Activated CD4-positive, alpha-beta T cell treated with anti-CD3 and anti-CD28 coated beads for 24 hours (primary cell): ENCODE measurements at places on chromosomes 2 and 18.

DNA sequence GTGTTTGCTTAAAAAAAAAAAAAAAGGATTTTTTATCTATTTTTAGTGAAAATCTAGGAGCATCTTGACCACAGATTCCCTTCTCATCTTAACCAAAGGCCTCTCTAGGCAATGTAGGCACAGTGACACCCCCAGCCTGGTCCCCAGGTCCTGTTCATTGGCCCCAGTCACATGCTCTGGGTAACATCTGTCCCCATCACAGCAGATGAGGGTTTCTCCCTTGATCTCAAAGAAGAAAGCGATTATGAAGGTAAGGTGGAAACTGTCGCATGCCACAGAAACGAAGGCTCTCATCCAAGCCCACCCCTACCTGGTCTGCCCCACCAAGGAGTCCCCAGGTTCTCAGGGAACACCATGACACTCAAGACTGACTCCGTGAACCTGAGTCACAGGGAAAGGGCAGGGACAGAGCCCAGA, 4.7 kb downstream of the HS6ST1 start:
- no peak for DNase-seq

- no peak for DNase-seq
These were observed 10.0 kb upstream of the LAPTM4A start for GRCh38 chr2:20061476-20061875.

GRCh38 chr18:37242091-37242490, 323.5 kb downstream of the CELF4 start:
- DNase-seq, result no peak

GRCh38 chr2:188132385-188132784, 159.3 kb upstream of the GULP1 start:
- DNase-seq, result no peak

DNA sequence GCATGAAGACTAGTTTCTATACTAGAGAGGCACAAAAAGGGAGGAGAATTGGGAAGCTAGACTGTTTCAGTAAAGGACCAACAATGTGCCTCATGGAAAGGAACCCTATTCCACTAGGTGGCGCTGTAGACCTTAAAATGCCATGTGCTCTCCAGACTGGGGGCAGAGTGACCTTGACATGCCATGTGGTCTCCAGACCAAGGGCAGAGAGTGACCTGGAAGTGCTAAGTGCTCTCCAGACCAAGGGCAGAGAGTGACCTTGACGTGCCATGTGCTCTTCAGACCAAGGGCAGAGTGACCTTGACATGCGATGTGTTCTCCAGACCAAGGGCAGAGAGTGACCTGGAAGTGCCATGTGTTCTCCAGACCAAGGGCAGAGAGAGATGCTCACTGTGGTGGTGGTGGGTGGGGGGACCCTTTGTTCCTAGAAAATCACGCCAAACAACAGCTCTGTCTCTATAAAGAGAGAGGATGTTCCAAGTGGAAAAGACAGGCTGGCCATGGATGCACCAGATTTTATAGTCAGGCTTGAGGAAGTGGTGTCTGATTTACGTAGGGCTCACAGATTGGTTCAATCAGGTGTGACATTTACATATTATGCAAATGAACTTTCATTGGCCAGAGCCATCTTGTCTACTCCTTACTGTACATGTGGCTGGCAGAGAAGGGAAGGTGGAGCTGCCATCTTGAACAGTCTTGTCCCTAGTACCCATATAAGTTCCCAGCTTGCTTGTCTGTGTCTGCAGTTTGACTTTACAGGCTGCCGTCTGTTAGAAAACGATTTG, 344.0 kb upstream of the DDX18 start:
- peak; percentile 1 for DNase-seq

- DNase-seq, result no peak
These were observed 832.8 kb upstream of the ID2 start for GRCh38 chr2:7849027-7849426.

GRCh38 chr18:23668731-23669130, 6.0 kb upstream of the ANKRD29 start:
- no peak for DNase-seq

DNA sequence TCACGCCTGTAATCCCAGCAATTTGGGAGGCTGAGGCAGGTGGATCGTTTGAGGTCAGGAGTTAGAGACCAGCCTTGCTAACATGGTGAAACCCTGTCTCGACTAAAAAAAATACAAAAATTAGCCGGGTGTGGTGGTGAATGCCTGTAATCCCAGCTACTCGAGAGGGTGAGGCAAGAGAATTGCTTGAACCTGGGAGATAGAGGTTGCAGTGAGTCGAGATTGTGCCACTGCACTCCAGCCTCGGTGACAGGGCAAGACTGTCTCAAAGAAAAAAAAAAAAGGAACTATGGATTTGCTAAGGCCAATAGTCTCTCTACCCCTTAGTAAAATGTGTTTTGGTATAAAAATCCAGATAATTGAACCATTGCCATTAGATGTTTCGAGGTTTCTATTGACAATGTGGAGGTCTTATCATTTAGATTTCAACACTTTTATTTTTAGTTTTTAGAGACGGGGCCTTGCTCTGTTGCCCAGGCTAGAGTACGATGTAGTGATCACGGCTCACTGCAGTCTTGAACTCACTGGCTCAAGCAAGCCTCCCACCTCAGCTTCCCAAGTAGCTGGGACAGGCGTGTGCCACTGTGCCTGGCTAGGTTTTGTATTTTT, 1.1 kb upstream of the TXNDC2 start:
- no peak for DNase-seq

- DNase-seq, result no peak
These were observed 1318.5 kb upstream of the CELF4 start for GRCh38 chr18:38884050-38884449.

DNA sequence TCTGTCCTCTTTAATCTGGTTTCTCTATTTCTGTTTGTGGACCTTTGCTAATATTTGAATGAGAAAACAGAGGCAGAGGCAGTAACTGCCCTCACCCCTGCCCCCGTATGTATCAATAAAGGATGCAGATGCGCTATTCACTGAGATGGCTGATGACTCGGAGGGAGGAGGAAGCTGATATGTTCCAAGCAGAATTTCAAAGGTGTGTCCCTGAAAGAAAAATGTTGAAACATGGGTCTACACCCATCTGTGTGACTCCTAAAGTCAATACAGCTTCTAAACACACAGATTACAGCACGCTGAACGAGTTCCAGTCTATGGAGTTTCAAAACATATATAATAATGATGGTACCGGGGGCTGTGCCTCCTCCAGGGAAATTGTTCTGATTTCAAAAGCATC, 38.8 kb downstream of the EPHA4 start:
- DNase-seq, result no peak

- no peak for DNase-seq
These were observed 8.3 kb downstream of the NEU4 start for GRCh38 chr2:241817126-241817820.

DNA sequence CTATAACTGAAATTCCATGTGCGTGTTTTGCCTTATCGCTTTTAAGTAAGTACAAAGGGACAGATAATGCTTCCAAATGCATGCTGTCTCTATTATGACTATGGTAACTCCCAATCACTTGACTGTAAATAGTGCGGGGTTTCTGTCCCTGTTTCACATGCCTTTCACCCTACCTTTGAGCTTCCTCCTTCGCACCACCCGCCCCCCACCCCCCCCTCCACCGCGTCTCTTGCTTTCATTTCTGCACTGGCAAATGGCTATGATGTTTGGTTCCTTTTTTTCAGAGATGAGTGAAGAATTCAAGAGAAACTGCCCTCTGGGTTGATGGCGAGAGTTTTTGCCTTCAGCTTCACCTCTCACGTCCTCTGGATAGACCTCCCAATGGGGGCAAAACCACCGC, 25.0 kb upstream of the SPP2 start:
- no peak for DNase-seq

DNA sequence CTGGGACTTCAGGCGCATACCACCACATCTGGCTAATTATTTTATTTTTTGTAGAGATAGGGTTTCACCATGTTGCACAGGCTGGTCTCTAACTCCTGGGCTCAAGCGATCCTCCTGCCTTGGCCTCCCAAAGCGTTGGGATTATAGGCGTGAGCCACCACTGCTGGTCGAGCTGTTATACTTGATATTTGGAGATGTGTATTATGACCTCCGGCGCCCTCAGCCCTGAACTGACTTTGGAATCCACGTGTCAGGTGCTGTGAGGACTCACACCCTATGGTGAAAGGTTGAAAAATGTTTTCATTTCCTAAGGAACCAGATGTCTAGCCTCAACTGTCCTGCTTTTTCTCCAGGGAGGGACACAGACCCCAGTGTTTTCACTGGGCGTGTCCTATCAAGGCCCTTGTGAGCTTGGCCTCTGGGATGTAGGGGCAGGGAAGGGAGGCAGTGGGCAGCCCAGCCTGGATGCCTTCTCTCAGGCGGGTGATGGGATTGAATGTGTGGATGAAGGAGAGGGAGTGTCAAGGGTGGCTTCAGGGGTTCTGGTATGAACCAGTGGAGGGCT, 56.4 kb upstream of the HAAO start:
- no peak for DNase-seq

GRCh38 chr18:48637081-48637990, 98.5 kb downstream of the CTIF start:
- no peak for DNase-seq

DNA sequence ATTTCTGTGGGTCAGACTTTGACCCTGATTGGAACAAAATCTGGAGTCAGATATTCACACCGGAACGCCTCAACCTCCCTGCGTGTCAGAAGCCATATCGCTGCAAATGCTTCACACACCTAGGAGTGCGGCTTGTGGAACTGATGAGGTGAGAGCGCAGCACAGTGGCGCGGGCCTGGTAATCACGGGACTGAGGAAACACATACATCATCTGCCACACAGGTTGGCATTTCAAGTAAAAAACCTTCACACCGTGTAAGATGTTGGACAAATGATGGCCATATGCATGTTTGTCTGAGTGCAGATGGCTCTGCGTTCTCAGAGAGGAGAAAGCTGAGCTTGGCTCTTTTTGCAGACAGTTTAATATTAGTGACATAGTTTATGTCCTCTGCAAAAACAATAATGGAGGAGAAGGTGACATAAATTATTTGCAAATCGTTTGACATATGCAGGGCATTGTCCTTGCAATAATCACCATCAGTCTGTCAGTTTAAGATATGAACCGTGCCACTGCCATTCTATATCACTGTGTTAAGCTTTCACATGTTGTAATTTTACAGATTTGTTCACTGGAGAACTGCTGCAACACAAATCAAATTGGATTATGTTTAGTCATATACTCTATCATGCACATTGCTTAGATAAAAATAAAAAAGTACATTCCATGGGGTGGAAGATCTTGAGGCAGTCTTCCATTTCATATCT, 101.4 kb downstream of the MTX2 start:
- no peak for DNase-seq

- no peak for DNase-seq
These were observed 1.0 kb downstream of the IRS1 start for GRCh38 chr2:226798422-226799210.

- no peak for DNase-seq
These were observed 46.4 kb upstream of the SELENOI start for GRCh38 chr2:26299471-26300101.

- DNase-seq, result no peak
These were observed 3.8 kb downstream of the MYL12A start for GRCh38 chr18:3251249-3251962.

- DNase-seq, result no peak
These were observed 34.2 kb downstream of the ADI1 start for GRCh38 chr2:3485166-3485565.

DNA sequence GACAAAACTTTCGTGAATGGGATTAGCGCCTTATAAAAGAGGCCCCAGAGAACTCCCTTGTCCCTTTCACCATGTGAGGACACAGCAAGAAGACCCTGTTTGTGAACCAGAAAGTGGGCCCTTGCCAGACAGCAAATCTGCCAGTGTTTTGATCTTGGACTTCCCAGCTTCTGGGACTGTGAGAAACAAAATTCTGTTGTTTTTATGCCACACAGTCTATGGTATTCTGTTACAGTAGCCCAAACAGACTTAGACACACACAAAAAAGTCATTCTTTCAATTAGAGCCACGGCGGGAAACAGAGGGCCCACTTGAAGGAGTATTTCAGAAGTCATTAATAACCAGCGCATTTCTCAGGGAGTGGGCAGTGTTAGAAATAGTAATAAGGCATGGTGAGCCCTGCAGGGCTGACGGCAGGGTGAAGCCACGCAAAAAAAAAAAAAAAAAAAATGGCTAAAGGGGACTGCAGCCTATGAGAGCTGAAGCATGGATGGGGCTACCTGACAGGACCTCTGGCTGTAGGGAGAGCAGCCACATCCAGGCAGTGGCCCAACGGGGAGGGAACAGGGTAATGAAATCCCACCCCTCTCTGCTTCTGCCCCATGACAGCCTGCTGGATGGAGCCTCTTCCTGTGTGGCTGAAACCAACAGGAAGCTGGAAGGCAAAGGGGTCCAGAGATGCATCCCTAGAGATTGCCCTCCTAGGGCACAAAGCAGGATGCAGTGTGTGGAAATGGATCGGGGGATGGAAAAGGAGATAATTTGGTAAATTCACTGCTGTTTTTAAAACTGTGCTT, 189.3 kb downstream of the KCNS3 start:
- no peak for DNase-seq

- DNase-seq, result no peak
These were observed 184.8 kb upstream of the SOX11 start for GRCh38 chr2:5507367-5507766.

DNA sequence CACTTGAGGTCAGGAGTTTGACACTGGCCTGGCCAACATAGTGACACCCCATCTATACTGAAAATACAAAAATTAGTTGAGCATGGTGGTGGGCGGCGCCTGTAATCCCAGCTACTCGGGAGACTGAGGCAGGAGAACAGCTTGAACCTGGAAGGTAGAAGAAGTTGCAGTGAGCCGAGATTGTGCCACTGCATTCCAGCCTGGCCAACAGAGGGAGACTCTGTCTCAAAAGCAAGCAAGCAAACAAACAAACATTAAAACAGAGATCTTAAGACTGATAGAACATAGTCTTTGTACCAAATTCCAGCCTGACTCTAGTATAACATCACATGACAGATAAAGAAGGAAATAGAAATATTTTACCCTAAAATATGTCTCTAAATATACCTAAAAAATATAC, 168.1 kb downstream of the PTPRM start:
- no peak for DNase-seq

- no peak for DNase-seq
These were observed 737 bp upstream of the RNF181 start for GRCh38 chr2:85594715-85595300.

- DNase-seq, result no peak
These were observed 92.8 kb upstream of the TGFA start for GRCh38 chr2:70646420-70646818.

GRCh38 chr2:10161206-10161931, 38.8 kb downstream of the RRM2 start:
- DNase-seq, result no peak

DNA sequence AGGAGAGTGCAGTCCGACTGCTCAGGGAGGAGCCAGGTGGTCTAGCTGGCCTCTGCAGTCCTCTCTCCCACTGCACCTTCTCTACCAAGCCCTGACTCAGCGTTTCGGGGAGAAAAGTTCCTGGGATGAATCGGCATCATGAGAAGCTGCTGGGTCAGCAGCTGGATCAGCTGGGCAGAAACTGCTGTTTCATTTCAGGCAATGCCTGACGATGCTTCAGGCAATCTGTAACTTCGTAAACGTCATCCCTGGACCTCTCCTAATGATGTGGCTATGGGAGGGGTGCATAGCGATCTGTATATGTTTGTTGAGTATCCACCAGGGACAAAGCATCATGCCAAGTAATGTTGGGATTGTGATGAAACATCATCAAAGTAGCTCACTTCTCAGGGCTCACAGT, 20.7 kb downstream of the LIPG start:
- no peak for DNase-seq

GRCh38 chr18:13878857-13879256, 36.5 kb downstream of the MC2R start:
- DNase-seq, result no peak
